ENCODE measurements at places on chromosomes 11 and 22. TPM values are rescaled to one million over a fixed set of nuclear protein-coding genes. Genes with fewer than 3 reads are reported as not detected.

POU2AF3 gene
- not detected for total RNA-seq

SSTR3 gene
- under 0.01 TPM for total RNA-seq

C11orf16 gene
- not detected for total RNA-seq

KCNJ1 gene
- not detected for total RNA-seq

HMOX1 gene
- total RNA-seq: 28.7 TPM
